SJSA1 (cell line): ENCODE measurements at places on chromosomes 2 and 18. TPM values are rescaled to one million over a fixed set of nuclear protein-coding genes. Genes with fewer than 3 reads are reported as not detected.

- no peak for DNase-seq
These were observed 66.6 kb downstream of the UGGT1 start for GRCh38 chr2:128157644-128158043.

Gene ST8SIA5
- under 0.01 TPM in 1 of 2 replicates, not detected in the other for total RNA-seq

Gene SLC8A1
- total RNA-seq: 17.6 and 20.1 TPM in 2 replicates

Gene ABCA12
- 0.11 TPM in 1 of 2 replicates, not detected in the other for total RNA-seq

GRCh38 chr2:83531206-83531826, 927.8 kb downstream of the SUCLG1 start:
- no peak for DNase-seq

DNA sequence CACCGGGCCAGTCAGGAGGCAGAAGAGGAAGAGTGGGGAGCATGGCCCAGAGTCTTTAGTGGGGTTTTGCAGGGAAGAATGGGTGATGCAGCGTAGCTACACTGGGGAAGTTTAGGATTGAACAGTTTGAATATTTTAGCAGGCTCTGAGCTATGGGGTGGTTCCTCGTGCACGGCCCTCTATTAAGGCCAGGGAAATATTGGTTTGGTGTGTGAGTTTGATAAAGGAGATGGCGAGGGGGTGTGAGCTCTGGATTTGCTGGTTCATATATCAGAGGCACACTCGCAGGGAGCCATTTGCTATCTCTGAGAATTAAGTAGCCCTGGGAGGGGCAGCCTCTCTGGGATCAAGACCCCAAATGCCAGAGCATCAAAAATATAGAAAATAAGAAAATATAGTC, 50.1 kb downstream of the BOLA3 start:
- DNase-seq: no peak

GRCh38 chr2:210049831-210050230, 47.4 kb downstream of the RPE start:
- no peak for DNase-seq

GRCh38 chr2:191512216-191512835, 165.6 kb upstream of the NABP1 start:
- no peak for DNase-seq

GRCh38 chr2:137523931-137524330, 440.3 kb upstream of the HNMT start:
- DNase-seq: no peak

Gene SCG2
- total RNA-seq: 5.0 and 6.2 TPM in 2 replicates

DNA sequence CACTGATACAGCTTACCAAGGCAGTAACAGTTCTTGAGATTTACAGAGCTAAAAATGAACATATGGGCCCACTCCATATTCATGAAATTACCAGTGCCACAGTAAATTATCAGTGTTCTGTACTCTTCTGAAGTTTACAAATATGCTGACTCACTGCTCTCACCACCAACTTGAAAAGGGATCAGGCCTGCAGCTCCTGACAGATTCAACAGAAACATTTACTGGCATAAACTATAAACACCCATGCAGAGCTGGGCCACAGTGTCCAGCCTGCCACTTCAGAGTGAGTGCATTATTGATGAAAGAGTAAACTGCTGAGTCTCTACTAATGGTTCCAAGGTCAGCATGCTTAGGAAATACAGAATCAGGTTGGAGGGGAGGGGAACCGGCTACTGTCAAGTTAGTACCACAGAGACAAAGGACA, 83.1 kb downstream of the FARSB start:
- no peak for DNase-seq

Gene CEP68
- total RNA-seq: 5.1 and 6.3 TPM in 2 replicates

DNA sequence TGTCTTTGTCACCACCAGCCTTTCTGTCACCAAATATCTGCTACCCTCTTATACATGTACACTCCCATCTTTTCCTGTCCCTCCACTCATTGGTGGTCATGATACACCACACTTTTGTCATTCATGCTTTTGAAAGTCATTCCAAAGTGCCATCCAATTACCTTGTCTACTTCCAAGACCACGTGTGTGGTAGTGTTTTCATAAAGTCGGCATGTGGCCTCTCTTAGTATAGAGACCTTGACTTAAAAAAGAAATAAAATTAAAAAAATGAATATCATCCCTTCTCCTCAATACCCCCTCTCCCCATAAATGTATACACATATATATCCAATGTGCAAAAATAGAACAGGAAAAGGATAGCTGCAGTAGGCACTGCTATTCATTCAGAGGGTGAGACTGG, 271.4 kb downstream of the CNTNAP5 start:
- DNase-seq: no peak

DNA sequence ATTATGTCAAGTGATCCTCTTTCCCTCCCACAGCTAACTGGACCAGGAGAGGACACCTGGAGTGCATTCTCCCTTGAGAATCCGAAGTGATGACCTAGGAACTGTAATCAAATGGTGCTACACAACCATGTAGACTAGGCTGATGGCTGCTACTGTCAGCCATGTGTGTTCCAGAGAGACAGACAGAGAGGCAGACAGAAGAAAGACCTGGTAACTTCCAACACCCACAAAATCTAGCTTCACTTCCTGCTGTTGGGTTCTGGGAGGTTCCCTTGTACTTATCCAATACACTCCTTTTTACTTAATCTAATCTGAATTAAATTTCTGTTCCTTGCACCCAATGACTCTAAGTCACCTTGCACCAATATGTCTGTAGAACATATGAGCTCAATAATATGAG, 72.3 kb downstream of the AAK1 start:
- DNase-seq: no peak

Gene C18orf54
- 5.3 and 10.2 TPM in 2 replicates for total RNA-seq
